Trophoblast cell (in vitro differentiated cells and primary cell): ENCODE measurements at places on chromosomes 2 and 18.

GRCh38 chr2:54496920-54497319 lies 40.8 kb downstream of the SPTBN1 start:
- no peak for DNase-seq
- no peak overlapping the region for H3K27ac ChIP-seq
- no peak overlapping the region for H3K4me3 ChIP-seq
- H3K27me3 ChIP-seq, result no peaks in the 10 kb centered on the region
- peaks cover 2% of the 10 kb centered on the region for H3K36me3 ChIP-seq
- H3K4me1 ChIP-seq, result peaks cover 5% of the 10 kb centered on the region

GRCh38 chr2:50309503-50309902 lies 722.4 kb downstream of the NRXN1 start:
- no peak overlapping the region for H3K4me3 ChIP-seq
- H3K36me3 ChIP-seq, result no peaks in the 10 kb centered on the region
- H3K4me1 ChIP-seq, result no peaks in the 10 kb centered on the region
- H3K27ac ChIP-seq, result no peak overlapping the region
- no peaks in the 10 kb centered on the region for H3K27me3 ChIP-seq

- peaks cover 10% of the 10 kb centered on the region for H3K4me1 ChIP-seq
- no peak for DNase-seq
- no peaks in the 10 kb centered on the region for H3K27me3 ChIP-seq
- H3K4me3 ChIP-seq, result no peak overlapping the region
- no peak overlapping the region for H3K27ac ChIP-seq
Measured at GRCh38 chr2:230267556-230267955, 42.0 kb downstream of the SP140 start.

GRCh38 chr2:205267323-205267722 lies 415.0 kb upstream of the NRP2 start:
- DNase-seq, result no peak
- no peak overlapping the region for H3K4me3 ChIP-seq
- no peaks in the 10 kb centered on the region for H3K4me1 ChIP-seq
- H3K27ac ChIP-seq, result no peak overlapping the region

GRCh38 chr18:63603355-63603754 lies 16.2 kb downstream of the SERPINB13 start:
- H3K4me3 ChIP-seq, result no peak overlapping the region
- H3K4me1 ChIP-seq, result no peaks in the 10 kb centered on the region
- DNase-seq, result no peak
- no peaks in the 10 kb centered on the region for H3K36me3 ChIP-seq
- H3K27me3 ChIP-seq, result no peaks in the 10 kb centered on the region

DNA sequence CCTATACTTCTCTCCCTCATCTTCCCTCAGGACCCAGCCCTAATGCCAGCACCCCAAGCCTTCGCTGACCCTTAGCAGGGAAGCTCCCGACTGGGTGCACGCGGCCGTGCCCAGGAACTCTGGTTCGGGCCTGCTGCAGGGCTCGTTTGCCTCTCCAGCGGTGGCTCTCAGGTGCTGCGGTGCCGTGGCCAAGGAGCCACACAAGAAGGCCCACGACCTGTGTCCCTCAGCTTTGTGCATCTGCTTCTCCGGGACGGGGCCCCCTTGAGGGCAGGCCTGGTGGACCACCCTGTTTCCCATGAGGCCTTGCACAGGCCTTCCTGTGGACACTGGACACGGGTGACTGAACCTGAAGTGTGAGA lies 17.7 kb downstream of the BOK start:
- H3K4me1 ChIP-seq, result no peaks in the 10 kb centered on the region
- no peak overlapping the region for H3K27ac ChIP-seq
- DNase-seq, result no peak
- H3K36me3 ChIP-seq, result peaks cover 27% of the 10 kb centered on the region
- no peak overlapping the region for H3K4me3 ChIP-seq
- no peaks in the 10 kb centered on the region for H3K27me3 ChIP-seq

GRCh38 chr2:198283146-198283545 lies 478.8 kb downstream of the PLCL1 start:
- no peaks in the 10 kb centered on the region for H3K27me3 ChIP-seq
- no peaks in the 10 kb centered on the region for H3K36me3 ChIP-seq
- no peak overlapping the region for H3K27ac ChIP-seq
- DNase-seq, result no peak
- no peaks in the 10 kb centered on the region for H3K4me1 ChIP-seq

DNA sequence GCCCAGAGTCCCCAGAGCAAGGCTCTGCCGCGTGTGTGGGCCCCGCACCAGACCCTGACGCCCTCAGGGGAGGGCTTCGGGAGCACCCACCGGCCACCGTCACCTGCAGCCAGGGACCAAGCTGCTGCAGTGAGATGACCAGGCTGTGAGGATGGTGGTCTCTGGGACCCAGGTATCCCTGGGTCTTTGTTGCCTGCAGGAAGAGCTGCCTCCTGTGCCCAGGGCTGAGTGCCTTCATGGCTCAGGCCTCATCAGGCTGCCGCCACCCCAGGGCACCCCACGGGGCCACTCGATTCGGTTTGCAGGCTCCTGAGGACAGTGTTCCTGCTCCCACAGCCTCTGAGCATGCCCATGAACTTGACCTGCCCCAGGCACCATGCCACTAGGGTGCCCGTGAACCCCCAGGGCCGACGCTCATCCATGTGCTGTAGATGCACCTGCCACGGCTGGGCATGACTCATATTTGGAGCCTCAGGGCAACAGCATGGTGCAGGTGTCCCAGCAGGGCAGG lies 109.8 kb downstream of the FAM210A start:
- H3K27me3 ChIP-seq, result no peaks in the 10 kb centered on the region
- H3K27ac ChIP-seq, result no peak overlapping the region
- H3K36me3 ChIP-seq, result no peaks in the 10 kb centered on the region
- peaks cover 3% of the 10 kb centered on the region for H3K4me1 ChIP-seq
- DNase-seq, result no peak

GRCh38 chr18:36775396-36775795 lies 53.4 kb downstream of the TPGS2 start:
- no peaks in the 10 kb centered on the region for H3K4me1 ChIP-seq
- no peak for DNase-seq
- peaks cover 33% of the 10 kb centered on the region for H3K36me3 ChIP-seq
- no peak overlapping the region for H3K27ac ChIP-seq
- H3K27me3 ChIP-seq, result no peaks in the 10 kb centered on the region
- H3K4me3 ChIP-seq, result no peak overlapping the region

GRCh38 chr2:15744820-15745219 lies 153.2 kb downstream of the DDX1 start:
- DNase-seq, result no peak
- H3K27me3 ChIP-seq, result no peaks in the 10 kb centered on the region
- H3K36me3 ChIP-seq, result no peaks in the 10 kb centered on the region

- no peak for DNase-seq
- H3K27ac ChIP-seq, result no peak overlapping the region
- H3K27me3 ChIP-seq, result no peaks in the 10 kb centered on the region
Measured at GRCh38 chr2:231512222-231512621, 18.0 kb downstream of the NMUR1 start.

- H3K4me1 ChIP-seq, result peaks cover 9% of the 10 kb centered on the region
- H3K27ac ChIP-seq, result no peak overlapping the region
- no peaks in the 10 kb centered on the region for H3K36me3 ChIP-seq
- H3K27me3 ChIP-seq, result no peaks in the 10 kb centered on the region
- no peak for DNase-seq
Measured at GRCh38 chr2:145725876-145726275, 1206.0 kb upstream of the ZEB2 start.

- no peaks in the 10 kb centered on the region for H3K4me1 ChIP-seq
- no peak overlapping the region for H3K27ac ChIP-seq
Measured at GRCh38 chr18:57547260-57547659, 39.2 kb downstream of the FECH start.

- H3K27me3 ChIP-seq, result no peaks in the 10 kb centered on the region
- H3K27ac ChIP-seq, result no peak overlapping the region
- no peaks in the 10 kb centered on the region for H3K36me3 ChIP-seq
- no peak overlapping the region for H3K4me3 ChIP-seq
- H3K4me1 ChIP-seq, result no peaks in the 10 kb centered on the region
Measured at GRCh38 chr2:2226326-2226725, 104.7 kb downstream of the MYT1L start.

DNA sequence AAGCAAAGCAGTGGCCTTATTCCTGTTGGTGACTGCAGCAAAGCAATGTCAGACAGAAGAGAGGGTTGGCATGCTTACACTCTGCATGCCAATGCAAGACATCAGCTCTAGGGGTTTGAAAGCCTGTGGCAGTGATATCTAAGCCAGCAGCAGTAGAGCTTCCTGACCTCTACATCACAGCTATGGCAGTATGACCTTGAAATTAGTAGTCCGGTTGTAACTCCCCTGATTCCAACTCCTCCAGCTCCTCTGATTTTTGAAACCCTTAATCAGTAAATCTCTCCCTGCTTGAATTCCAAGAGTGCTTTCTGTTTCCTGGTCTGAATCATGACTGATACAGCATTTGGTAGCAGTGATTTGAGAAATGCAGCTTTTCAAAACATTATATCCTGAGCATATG lies 60.0 kb upstream of the LRP1B start:
- no peaks in the 10 kb centered on the region for H3K27me3 ChIP-seq
- peaks cover 6% of the 10 kb centered on the region for H3K4me1 ChIP-seq
- H3K36me3 ChIP-seq, result no peaks in the 10 kb centered on the region
- no peak for DNase-seq

- H3K27ac ChIP-seq, result no peak overlapping the region
- H3K4me3 ChIP-seq, result no peak overlapping the region
- peak; percentile 38 for DNase-seq
- no peaks in the 10 kb centered on the region for H3K36me3 ChIP-seq
- H3K27me3 ChIP-seq, result no peaks in the 10 kb centered on the region
Measured at GRCh38 chr2:172464400-172465129, 37.2 kb downstream of the ITGA6 start.

DNA sequence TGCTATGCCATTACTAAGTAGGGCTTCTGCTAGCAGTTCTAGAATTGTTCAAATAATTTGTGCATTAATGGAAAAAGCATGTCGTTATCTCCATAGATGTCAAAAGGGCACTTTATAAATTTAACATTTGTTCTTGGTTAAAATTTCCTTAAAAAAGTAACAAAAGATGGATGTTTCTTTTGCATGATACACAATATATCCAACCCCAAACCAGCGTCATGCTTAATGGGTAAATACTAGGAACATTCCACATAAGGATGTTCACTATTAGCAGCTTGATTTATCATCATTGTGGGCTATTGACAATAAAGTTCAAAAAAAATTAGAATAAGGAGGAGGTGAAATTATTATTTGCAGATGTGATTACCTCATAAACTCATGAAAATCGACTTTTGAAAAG lies 79.7 kb downstream of the GREB1L start:
- H3K4me3 ChIP-seq, result no peak overlapping the region
- H3K36me3 ChIP-seq, result peaks cover 3% of the 10 kb centered on the region
- H3K27ac ChIP-seq, result no peak overlapping the region
- DNase-seq, result no peak
- H3K27me3 ChIP-seq, result no peaks in the 10 kb centered on the region
- peaks cover 10% of the 10 kb centered on the region for H3K4me1 ChIP-seq

DNA sequence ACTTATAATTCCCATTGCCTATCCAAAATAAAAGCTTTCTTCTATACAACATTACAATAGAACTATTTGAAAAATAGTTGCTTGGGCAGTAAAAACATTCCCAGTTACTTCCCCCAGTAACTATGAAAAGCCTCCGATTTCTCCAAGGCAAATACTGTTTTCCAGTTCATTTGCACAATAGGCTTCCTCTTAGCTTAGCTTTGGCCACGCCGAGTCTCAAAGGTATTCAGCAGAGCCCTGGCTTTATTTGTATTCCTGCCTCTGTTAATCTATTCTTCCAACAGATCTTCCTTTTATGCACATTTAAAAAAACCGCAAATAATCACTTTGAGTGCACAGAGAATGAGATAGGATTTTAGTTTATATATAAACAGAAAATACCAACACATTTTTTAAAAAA lies 836.8 kb upstream of the VRK2 start:
- no peak for DNase-seq
- no peak overlapping the region for H3K4me3 ChIP-seq
- H3K27me3 ChIP-seq, result no peaks in the 10 kb centered on the region
- H3K36me3 ChIP-seq, result no peaks in the 10 kb centered on the region
- no peaks in the 10 kb centered on the region for H3K4me1 ChIP-seq
